Stimulated activated CD4-positive, alpha-beta T cell treated with anti-CD3 and anti-CD28 coated beads, Interleukin-2, amount 100 ng/mL, for 24 hours (primary cell): ENCODE measurements at places on chromosomes 5 and 9.
A peak's percentile ranks its signal among the peaks of the same experiment; 100 is the strongest.

DNA sequence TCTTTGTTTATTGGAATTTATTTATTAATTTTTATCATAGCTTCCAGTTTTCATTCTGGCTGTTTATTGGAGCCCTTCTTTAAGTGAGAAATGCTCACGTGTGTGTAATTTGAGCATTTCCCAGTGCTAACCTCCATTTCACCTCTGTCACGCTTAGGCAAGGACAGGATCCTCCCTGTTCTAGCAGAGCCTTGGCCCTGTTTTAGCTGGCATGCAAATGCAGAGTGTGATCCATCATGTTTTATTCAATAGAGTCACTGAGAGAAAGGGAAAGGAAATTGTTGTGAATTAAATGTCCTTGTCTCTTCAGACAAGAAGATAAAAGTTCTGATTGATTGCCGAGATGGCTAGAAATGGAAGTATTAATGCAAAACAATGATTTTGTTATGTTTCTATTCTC lies 137.3 kb upstream of the ACO1 start:
- no peak for DNase-seq

GRCh38 chr5:138831703-138832102 lies 43.4 kb downstream of the LRRTM2 start:
- no peak for DNase-seq

DNA sequence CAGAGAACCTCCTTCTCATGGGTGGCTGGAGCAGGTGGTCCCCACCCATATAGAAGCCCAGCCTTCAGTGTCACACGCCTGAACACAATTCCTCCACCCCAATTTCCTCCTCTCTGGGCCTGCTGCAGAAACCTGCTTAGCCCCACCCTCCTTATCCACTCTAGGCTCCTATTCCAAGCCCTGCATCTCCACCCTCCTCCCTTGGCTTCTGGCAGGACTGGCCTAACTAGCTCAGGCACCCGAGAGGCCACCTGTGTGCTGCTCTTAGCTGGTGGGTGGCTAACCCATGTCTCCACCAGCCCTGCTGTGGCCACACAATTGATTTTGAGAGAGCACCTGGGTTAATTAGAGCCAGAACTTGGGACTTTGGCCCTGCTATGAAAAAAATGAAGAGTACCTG lies 77.3 kb upstream of the ATP10B start:
- no peak for DNase-seq

- no peak for DNase-seq
Observed at GRCh38 chr5:155049569-155050383, 36.2 kb downstream of the KIF4B start.

DNA sequence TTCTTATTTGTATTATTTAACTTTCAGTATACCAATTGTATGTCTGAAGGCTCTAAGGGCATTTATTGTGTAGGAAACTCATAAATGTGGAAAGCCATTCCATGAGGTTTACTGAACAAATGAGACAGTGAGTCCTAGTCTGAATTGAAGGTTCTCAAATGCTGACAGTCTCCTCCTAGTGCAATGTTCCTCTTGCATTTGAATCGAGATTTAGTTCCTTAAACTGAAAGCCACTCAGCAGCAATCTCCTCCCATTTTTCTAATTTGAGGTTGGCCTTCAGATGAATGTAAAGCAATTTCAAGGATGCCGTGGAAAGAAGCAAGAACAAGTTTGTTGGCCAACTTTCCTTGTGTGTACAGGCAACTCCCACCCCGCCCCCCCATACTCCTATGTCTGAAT lies 493.2 kb upstream of the KLF4 start:
- no peak for DNase-seq

GRCh38 chr5:133421394-133421793 lies 190.9 kb downstream of the FSTL4 start:
- DNase-seq = peak; percentile 40

GRCh38 chr9:127884427-127884911 lies 7.0 kb upstream of the AK1 start:
- DNase-seq = no peak
